ENCODE measurements at places on chromosomes 16 and 17.

GRCh38 chr16:68455631-68456030, 7.3 kb upstream of the SMPD3 start:
- no peak for DNase-seq

DNA sequence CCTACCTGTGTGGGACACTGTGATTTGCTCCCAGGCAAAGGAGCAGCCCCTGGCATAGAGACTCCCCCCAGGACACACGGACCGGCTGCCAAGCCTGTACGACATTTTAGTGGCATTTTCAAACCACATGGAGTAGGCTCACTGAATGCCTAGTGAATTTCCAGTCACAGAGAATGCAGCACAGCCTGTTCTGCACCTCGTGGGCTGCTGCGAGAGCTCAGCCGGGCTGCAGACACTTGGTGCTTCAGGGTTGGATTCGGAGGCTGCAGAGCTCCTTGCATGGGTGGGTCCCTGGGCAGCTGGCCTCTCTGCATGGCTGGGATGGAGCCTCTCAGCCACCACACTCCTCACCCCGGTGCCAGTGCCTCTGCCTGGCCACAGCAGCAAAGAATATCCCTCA, 51.2 kb upstream of the HNF1B start:
- no peak for DNase-seq

DNA sequence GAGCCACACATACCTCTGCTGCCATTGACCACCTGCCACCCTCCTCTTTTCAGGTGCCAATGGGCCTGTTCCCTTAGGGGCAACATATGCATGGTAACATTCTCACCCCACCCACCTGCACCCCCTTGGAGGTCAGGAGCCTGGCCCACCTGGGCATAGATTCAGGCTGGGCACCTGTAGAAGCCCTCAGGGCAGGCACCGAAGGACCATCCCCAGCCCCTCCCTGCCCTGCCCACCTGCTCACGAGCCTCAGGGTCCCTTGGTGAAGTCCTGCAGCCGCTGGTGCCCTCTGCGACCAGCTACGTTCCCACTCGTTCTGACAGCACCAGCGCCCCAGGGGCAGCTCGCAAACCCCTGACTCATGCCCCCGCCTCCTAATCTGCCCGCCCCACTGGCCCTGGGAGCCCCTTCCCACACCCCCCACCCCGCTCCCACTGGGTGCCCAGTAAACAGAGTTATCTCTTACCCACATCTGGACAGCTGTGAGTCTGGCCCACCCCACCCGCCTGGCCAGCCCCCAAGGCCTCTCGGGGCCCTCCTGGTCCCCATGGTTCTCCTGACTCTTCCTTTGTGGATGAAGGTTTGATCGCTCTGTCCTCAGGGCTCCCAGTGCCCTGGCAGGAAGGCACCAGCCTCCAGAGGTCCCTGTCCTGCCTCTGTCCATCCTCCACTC, at the start of gene SLC4A1:
Gene SLC4A1 (minus strand): TSS at position 318 of the 673 bp plus-strand sequence. CDS start 5,269 bp downstream, outside the sequence.
- DNase-seq: no peak

- no peak for DNase-seq
These were observed 1.4 kb downstream of the ZNF668 start for GRCh38 chr16:31072540-31073141.

DNA sequence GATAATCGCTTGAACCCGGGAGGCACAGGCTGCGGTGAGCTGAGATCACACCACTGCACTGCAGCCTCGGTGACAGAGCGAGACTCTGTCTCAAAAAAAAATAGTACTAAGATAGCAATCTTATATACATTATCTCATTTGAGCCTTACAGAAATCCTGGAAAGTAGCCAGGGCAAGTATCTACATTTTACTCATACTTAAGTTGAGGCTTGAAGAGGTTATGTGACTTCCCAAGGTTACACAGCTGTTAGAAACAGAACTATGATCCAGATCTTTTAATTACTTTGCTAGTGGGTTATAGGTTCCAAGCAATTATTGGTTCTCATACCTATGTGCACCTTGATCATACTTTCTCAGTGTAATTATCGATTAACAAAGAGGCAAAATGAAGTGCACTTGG, 15.4 kb downstream of the C17orf78 start:
- DNase-seq: no peak
